A549 treated with RU486 at 1 μM for 4 hours (cell line): ENCODE measurements at places on chromosomes 12 and 14. TPM values are rescaled to one million over a fixed set of nuclear protein-coding genes. Genes with fewer than 3 reads are reported as not detected.

The RNASE1 gene
- total RNA-seq: 0.38 to 0.50 TPM (median 0.45 TPM) in 3 of 5 replicates, not detected in the others

The DTX1 gene
- total RNA-seq: 0.42 to 0.82 TPM (median 0.57 TPM) in 5 replicates

The CKAP4 gene
- 79.8 to 94.3 TPM (median 87.9 TPM) in 5 replicates for total RNA-seq

The ALDH1L2 gene
- total RNA-seq: 1.9 to 3.7 TPM (median 3.1 TPM) in 5 replicates

The BATF gene
- 0.22 TPM in 1 of 5 replicates, not detected in the others for total RNA-seq

The PIANP gene
- total RNA-seq: 0.51 to 1.1 TPM (median 0.81 TPM) in 5 replicates

The KRT7 gene
- total RNA-seq: 3,887 to 4,969 TPM (median 4,700 TPM) in 5 replicates
